ENCODE measurements at places on chromosomes 3 and 15.
A peak's percentile ranks its signal among the peaks of the same experiment; 100 is the strongest.

DNA sequence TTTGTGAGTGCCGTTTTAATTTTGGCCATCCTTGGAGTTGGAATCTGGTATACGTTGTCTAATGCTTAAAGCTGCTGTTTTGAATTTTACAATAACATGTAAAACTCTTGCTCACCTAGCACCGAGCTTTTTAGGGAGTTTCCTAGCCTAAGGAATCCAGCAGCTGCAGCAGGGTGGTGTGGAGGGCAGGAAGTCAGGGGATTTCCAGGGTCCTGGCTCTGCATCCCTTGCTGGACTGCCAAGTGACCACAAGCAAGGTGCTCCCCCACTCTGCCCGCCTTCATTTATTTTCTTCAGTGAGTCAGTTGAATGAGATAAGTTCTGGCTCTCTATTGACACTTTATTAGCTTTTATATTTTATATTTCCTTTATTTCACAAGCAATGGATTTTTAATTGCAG, 113.7 kb downstream of the ATG7 start:
- no peak for DNase-seq

GRCh38 chr15:57158589-57158988, 217.7 kb upstream of the CGNL1 start:
- peak; percentile 36 for DNase-seq

DNA sequence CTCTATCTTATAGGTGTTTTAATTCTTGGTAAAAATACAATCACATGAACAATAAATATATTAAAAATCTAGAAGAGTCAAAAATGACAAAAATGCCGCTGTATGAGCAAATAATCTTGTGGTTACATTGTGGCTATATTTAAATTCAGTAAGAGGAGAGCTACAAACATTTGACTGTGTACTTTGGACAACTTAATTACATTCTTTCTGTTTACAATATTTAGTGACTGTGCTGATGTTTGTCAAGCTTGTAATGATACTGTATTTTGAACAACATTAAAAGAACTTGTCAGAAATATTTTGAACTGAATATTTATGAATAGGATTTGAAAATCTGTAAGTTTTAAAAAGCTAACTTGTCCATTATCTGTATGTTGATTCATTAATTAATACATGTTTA, 598.3 kb downstream of the SI start:
- no peak for DNase-seq

GRCh38 chr3:77885381-77885780, 845.5 kb downstream of the ROBO2 start:
- DNase-seq: no peak

DNA sequence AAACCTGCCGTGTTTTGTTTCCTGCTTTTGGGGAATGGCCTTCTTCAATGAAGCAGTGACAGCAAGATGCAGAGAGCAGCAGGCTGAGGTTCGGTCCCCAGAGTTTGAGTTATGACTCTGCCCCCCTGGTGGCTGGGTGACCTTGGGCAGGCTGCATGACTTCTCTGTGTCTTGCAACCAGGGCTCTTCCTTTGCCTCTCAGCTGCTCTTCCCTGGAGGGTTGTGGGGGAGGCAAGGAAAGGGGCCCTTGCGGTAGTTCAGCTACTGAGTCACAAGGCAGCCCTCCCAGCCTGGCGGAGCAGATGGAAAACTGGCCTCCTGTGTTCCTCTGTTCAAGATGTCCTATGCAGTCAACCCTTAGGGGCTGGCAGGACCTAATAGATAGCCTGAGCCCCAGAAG, 17.1 kb downstream of the CTXND1 start:
- DNase-seq: no peak

DNA sequence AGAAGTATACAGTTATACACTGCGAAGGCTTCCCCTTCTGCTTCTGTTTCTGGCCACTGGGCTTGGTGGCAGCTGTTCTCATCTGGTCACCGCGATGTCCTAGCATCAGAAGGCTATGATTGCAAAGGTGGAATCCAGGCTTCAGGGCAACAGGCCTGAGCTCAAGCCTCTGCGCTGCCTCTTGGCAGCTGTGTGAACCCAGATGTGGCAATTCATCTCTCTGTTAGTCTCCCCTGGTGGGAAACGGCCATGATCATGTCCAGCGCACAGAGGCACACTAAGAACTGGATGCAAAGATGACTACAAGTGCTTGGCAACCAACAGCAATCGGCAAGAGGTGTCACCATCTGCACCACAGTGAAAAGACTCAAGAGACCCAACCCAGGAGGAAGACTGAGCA, 78.9 kb downstream of the PCSK6 start:
- no peak for DNase-seq

DNA sequence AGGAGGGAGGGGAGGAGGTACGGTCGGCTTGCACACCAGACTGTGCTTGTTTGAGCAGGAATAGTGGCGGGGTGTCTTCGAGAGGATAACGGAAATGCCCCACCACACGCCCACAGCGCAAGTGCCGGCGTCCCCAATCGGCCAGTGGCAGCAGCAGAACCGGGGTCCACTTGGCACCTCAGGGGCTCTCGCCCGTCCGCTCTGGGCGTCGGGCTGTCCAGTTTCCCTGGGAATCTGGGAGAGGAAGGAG, 53.7 kb downstream of the CCDC54 start:
- peak; percentile 71 for DNase-seq

- DNase-seq: no peak
Measured at GRCh38 chr15:51262463-51262862, 75.9 kb downstream of the CYP19A1 start.

- no peak for DNase-seq
Measured at GRCh38 chr3:138188013-138188730, 1.1 kb downstream of the ARMC8 start.

DNA sequence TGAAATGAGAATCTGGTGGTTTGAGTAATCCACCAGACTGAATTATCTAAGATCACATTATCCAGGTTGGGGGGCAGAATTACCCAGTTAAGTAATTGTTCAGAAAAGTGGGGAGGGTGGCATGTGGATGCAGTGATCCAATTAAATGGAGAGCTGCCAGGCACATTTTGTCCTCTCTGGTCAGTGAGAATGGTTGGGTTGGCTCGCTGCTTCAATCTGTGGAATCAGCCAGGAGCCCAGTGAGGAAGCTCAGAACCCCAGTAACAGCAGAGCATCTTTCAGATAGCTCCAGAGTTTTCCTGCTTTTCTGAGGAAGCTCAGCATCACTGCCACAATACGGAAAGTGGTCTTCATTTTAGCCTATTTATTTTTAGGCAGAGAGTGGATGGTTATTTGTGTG, 6.4 kb upstream of the EXOG start:
- peak; percentile 24 for DNase-seq

DNA sequence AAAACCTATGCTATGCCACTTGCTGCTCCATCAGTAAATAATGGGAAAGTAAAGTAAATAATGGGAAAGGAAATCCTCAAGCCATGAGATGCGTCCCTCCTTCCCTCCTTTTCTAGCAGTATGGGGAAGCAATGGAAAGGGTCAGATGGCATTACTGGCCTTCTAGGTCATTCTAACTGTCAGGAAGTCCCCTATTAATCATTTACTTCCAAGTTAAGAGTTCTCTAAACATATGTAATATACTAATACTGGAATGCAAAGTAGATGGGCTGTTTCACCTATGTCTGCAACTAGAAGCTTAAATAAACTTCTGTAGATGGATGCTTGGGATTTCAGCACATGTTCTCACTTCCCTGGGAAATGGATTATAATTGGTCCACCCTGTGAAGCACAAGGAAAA, 55.9 kb downstream of the MDFIC2 start:
- DNase-seq: no peak

DNA sequence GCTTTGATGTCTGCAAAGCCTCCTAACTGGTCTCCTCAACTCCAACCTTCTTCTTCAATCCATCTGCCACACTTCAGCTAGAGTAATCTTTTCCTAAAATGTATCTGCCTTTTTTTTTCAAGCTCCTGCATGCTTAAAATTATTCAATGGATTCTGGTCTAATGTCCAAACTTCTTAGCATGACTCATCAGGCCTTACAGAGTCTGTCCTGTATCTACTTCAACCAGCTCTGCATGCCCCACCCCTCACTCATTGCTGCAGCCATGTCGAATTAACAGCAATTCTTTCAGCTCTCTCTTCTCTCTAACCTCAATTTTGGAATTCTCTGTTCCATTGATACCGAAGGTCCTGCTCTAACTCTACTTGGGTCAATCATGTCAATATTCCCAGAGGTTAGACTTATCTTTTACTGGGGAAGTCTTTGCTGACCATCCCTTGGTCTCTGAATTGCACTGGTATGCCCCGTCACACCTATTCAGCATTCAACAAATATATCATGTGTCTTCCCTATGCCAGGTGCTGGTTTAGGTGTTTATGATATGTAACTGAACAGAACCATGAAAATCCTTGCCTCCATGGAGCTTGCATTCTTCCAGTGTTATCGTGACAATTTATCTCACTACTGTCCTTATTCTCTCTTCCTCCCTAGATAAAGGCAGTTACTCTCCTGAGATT, 88.5 kb upstream of the NANOGP8 start:
- DNase-seq: no peak

- no peak for DNase-seq
Measured at GRCh38 chr3:30962084-30962483, 67.6 kb upstream of the GADL1 start.

DNA sequence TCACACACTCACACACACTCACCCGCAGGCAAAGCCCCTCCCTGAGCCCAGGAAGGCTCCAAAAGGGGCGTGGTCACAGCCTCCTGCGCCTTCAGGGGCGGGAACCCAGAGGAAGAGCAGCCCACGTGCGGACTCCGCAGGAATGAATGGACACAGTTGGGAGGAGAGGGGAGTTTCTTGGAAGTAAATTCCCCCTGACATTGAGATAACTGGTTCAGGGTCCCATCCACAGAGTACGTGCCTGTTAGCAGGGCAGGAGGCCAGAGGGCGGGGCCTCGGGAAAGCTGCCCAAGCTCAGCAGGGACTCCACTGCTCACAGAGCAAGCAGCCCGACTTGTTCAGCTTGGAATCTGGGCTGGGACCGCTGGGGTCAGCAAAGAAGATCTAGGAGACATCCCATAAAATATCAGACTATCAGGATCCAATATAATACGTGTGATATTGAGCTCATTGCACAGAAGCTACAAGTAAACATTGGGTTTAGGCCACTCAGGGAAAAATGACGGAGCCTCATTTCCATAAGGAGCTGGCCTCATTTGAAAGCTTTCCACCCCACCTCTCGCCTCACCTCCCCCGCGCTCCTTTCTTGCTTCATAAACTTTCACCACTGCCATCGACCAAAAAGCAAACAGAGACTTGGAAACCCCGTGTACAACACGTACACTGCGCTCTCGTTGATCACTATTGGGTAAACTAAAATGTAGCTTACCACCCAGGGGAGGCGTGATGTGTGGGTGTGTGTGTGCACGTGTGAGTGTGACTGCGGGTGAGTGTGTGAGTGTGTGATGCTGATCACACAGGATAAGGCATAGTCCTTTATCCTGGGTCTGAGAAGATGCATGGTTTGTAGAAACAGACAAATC, 36.0 kb downstream of the TM2D3 start:
- no peak for DNase-seq
